ENCODE measurements at places on chromosomes 13 and 19.

GRCh38 chr19:33795370-33796163 is 1.1 kb upstream of the KCTD15 start:
- DNase-seq, result peak; percentile 70

GRCh38 chr13:40983259-40983658 is 35.9 kb downstream of the ELF1 start:
- DNase-seq, result no peak

- no peak for DNase-seq
Observed at GRCh38 chr19:6241056-6241455, 38.7 kb downstream of the MLLT1 start.

DNA sequence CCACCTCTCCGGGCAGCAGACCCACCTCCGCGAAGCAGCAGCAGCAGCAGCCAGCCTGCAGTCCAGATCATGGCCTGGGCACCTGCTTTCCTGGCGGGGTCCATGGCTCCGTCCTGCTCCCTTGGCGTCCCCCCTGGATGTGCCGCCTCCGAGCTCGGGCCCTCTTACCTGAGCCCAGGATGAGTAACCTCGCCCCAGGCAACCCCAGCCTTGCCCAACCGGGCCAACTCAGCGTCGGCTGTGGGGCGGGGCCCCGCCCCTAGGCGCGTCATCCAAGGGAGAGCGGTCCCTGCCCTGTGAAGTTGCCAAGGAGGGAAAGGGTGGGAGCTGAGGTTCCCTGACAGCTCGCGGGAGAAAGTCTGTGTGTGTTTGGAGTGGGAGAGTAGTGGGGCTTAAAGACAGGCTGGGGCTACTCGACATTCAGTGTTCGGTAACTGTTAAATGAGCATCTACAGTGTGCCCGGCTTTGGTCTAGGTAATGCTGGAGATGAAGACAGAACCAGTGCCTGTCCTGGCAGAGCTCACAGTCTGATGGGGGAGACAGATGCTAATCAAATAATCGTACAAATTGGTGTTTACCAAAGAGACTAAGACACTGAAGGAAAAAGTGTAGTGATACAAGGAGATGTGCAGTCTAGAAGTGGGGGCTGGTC is at the start of gene LYPD3:
TSS of gene LYPD3 (minus strand) at position 141 of the 653 bp plus-strand sequence. CDS start at position 104, 37 bp downstream.
- DNase-seq, result no peak

- no peak for DNase-seq
Observed at GRCh38 chr13:101408992-101409656, 7.2 kb downstream of the NALCN start.

DNA sequence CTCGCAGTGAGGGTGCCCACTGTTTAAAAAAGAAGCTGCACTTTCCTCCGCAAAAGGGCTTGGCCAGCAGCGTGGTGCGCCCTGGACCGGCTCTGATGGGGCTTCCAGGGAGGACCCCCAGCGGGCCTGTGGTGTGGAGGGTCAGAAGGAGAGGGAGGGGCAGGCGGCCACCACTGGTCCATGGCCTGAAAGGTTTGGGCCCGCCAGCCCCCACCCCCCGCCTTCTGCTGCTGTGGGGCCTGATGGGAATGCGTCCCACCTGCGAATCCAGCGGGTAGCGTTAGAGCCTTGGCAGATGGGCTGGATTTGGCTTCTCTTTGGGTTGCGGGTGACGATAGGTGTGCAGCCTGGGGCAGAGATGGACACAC is 34.7 kb downstream of the TMEM255B start:
- no peak for DNase-seq

- no peak for DNase-seq
Observed at GRCh38 chr13:94291631-94292322, 187.7 kb downstream of the DCT start.

DNA sequence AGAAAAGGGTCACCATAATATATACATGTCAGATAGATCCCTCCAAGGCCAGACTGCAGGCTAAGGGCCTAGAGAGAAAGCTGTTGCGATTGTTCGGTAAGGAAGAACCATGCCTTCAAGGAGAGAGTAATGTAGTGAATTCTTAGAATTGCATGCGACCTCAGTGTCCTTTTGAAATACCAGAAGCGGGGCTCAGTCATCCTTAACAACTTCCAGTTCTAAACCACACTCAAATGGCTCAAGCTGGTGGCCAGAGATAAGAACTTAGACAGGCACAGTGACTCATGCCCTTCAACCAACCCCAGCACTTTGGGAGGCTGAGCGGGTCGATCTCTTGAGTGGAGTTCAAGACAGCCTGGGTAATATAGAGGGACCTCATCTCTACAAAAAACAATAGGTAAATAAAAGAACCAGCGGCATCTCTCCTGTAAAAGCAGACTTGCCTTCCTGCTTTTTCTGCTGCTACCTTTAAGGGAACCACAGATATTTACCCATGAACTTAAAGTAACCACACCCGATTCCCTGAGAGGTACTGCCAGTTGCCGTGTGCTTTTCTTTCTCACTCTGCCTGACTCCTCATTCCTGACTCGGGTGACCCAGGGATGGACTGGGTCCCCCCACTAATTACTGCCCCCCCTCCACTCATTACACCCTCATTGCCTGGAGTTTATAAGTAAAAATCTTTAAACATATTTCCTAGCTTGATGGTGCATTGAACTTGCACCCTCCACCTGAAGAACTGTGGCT is 15.4 kb upstream of the SIGLEC6 start:
- peak; percentile 100 for DNase-seq

DNA sequence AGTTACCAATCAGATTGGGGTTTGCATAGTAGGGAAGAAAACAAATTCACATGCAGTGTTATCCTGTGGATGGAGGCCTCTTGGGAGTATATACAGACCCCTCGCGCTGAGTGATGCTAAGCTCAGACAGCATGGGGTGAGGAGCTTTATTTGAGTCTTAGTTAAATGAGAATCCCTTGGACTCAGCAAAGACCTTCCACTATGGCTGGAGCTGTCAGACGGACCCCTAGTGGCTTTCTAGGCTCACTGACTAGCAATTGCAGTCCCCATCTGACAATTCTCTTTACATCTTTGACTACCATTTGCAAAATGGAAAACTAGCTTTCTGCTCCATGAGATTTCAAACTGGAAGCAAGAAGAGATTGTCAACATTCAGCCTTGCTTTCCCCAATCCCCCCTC is 90.4 kb downstream of the STOML3 start:
- DNase-seq, result no peak

- no peak for DNase-seq
Observed at GRCh38 chr19:52351512-52351911, 15.5 kb downstream of the ZNF610 start.

DNA sequence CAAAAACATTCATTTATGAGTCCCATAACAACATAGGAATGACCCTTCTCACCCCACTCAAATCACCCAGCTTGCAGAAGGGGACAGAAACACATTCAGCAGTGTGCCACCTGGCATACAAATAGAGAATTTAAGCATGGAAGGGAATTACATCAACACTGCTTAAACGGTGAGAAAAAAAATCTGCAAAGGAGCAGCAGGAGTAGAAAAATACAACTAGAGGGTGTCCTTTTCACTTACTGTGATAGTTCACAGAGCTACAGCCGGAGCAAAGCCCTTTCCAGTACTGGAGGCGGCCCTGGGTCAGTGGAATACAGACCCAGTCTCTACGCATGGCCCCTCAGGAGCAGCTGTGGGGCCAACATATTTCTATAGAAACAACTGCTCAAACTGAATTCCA is 764.3 kb upstream of the ARGLU1 start:
- DNase-seq, result no peak

Measured in hematopoietic multipotent progenitor cell treated with erythropoietin and hydrocortisone succinate and interleukin-3 and kit ligand, for 8 days (in vitro differentiated cells).